GOT3 (cell line): ENCODE measurements at places on chromosomes 4 and X.

- DNase-seq: no peak
These were observed 137.6 kb upstream of the TBL1X start for GRCh38 chrX:9327086-9327746.

GRCh38 chr4:5276475-5277075, 225.3 kb downstream of the STK32B start:
- DNase-seq: no peak

DNA sequence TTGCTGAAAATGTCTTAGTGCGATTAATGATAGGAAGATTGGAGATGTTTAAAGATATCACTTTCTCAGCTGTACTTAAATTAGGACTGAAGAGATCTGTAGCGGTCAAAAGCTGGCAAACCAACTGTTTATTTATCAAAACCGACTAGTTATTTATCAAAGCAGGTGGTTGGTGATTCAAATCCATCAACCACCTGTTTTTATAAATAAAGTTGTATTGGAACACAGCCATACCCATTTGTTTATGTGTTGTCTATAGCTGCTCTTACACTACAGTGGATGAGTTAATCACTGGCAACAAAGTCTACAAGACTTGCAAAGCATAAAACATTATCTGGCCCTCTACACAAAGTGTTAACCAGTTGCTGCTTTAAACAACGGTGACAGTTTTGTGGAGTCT, 76.8 kb downstream of the IL15 start:
- DNase-seq: no peak

DNA sequence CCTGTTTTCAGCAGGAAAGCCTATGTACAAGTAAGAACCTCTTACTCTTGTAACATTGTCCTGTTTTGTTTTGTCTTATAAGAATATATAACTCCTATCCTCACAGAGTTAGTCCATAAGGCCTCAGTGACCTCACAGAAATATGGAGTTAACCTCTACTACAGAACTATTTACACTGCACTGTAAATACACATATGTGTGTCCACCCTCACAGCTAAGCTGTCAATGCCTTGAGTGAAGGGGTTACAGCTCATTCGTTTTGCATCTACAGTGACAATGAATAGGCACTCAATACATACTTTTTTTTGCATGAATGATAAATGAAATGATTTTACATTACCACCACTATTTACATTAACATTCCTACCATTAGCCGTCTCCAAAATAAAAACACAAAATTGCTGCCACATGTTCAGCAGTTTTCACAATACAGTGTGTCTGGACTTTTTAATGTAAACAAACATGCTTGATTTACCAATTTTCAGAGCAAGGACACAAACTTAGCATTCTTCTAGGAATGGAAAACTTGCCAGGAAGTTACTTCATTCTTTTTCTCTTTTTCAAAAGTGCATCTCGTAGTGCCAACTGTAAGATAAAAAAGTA, 9.5 kb upstream of the NAAA start:
- no peak for DNase-seq

- DNase-seq: no peak
These were observed 902.5 kb downstream of the FAM133A start for GRCh38 chrX:94576367-94577004.

DNA sequence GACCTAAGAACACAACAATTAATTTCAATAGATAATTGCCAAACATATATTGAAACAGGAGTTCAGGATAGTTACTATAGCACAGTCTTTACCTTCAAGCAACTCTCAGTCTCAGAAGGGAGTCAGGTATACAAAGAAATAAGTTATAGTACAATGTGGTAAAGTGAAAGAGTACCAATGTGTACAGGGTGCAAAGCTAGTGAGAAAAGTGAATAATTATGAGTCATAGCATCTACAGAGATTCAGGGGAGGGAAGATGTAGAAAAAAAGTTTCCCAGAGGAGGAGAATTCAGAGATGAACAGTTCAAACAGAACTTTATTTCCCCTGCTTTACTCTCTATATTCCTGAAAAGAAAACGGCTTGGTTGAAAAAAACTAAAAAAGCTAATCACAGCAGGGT, 22.7 kb upstream of the DKK2 start:
- no peak for DNase-seq

DNA sequence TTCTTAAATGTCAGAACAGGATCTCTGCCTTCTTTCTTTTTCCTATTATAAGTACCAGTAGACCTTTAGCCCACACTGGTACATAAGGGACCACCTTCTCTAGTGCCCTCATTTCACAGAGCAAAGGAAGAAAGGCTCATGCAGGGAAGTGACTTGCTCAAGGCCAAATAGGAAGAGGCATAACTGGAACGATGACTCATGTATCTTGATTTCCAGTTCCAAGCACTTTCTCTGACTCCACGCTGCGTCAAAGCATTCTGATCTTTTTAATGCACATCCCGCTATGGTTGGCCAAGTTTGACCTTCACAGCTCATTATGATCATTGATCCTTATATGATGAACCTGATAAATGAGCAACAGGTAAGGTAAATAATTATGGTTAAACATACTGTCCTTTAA, 542.0 kb downstream of the GBA3 start:
- DNase-seq: no peak

- DNase-seq: no peak
These were observed 183.2 kb downstream of the DHRSX start for GRCh38 chrX:2317527-2318055.

DNA sequence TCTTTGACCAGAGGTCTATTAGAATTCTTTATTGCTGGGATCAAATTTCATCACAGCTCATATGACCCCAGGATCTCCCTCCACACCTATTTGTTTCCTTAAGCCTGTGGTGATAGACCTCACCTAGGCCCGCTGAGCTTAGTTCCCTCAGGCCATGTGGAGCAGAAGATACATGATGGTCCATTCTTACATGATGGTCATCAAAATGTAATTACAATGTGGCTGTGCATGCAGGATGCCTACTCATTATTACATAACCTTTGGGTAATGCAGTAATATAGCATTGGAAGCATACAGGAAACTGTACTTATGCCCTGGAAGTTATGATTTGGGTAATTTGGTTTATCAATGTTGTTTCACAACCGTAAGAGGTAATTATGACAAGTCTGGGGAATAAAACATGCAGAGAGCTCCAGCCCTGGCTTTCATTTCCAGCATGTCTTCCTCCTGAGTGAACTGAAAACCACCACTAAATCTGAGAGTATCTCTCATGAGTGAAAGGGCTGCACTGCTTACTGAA, 67.0 kb upstream of the AGA start:
- no peak for DNase-seq

DNA sequence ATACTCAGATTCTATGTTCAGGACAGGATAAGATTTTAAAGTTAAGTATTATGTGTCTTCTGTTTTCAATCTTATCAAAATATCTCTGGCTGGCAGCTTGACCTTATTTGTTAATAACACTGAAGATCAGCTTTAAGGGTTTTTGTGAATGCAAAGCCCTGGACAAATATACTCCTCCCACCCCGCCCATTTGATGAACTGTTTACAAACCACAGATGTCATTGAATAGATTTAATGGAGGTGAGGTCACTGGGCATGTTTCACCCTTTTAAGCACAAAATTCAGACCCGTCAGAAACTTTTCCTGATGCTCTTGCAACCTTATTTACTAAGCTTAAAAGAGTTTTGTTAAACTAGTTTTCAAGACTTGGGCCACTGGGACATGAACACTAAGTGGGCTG, 10.1 kb upstream of the CXCL8 start:
- DNase-seq: no peak

DNA sequence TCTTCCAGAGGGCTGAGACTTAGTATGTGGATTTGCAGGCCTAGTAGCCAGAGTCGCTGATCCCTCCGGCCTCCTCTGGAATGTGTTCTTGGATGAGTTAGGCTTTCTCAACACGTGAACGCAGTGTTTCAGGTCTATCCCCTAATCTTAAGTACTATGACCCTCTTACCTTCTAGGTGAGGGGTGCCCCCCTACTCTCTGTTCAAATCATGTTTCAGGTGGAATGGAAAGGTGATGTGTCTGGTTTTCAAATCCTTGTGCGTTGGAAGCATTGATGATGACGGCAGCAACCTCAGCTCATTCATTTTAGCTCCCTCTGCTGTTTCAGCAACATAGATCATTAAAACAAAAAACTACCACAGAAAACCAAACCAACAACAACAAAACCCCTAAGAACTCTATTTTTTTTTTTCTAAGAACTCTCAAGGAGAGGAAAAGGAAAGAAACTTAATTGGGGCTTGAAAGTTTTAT, 56.4 kb downstream of the RWDD4 start:
- no peak for DNase-seq

DNA sequence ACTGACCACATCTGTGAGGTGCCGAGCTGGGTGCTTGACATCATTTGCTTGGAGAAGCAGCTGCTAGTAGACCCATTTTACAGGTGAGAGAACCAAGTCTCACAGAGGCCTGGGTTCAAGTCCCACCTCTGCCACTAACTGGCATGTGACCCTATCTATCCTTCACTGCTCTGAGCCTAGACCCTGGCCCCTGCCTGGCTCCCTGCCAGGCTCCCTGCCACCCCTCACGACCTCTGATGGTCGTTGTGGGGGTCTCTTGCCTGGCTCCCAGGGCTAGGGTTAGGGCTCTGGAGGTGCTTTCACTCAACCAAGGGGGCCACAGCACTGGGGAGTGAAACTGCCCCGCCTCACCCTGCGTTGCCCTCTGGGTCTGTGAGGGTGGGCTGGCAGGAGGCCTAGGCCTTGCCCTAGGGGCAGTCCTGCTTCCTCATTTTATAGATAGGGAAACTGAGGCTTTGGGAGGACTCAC, 7.2 kb upstream of the ADD1 start:
- DNase-seq: no peak

DNA sequence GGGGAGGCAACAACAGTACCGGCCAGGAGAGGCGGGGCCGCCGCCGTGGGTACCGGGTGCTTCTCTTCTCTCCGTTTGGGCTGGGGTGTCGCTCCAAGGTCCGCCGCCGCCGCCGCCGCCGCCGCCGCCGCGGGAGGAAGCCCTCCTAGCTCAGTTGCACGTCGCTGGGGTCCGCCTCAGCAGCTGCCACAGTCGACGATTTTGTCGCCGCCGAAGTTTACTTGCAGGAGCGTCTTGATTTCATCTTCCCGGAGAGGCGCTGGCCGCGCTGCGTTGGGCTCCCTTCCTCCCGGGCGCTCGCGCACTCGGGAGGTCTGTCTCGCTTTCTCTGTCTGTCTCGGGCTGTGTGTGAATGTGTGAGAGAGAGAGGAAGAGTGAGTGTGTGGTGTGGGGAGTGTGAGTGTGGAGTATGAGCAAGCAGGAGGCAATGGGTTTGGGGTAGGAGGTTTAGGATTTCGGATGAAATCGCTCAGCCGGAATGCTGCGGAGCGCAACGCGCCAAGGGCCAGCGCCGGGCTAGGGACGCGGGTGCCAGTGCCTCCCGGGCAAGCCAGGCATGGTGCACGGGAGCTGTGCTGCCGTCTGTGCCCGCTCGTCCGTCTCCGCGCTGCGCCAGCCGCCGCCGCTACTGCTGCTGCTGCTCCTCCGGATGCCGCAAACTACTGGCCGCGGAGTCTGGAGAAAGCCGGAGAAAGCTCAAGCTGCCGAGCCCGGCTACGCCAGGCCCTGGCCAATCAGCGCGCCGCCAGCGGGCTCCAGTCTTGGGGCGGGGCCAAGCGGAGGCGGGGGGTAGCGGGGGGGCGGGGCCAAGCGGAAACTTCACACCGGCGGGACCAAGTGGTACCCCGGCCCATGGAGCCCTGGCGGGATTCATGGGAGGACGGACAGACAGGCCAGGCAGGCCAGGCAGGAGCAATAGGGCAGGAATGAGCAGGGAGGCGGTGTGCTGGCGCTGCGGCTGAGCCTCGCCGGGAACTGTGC, at the start of gene PCDH19:
TSS of gene PCDH19 (minus strand) at position 664 of the 981 bp plus-strand sequence. CDS start 1,676 bp downstream, outside the sequence.
- peak; percentile 11 for DNase-seq

GRCh38 chrX:20306668-20307067, 40.0 kb upstream of the RPS6KA3 start:
- no peak for DNase-seq

- DNase-seq: no peak
These were observed 31.6 kb downstream of the TIGD2 start for GRCh38 chr4:89142691-89143669.

GRCh38 chr4:52317981-52318380, 266.9 kb downstream of the SPATA18 start:
- no peak for DNase-seq

GRCh38 chrX:154731881-154732280, 19.0 kb downstream of the GAB3 start:
- DNase-seq: no peak

- DNase-seq: no peak
These were observed 243.8 kb downstream of the THOC2 start for GRCh38 chrX:123489011-123489410.

DNA sequence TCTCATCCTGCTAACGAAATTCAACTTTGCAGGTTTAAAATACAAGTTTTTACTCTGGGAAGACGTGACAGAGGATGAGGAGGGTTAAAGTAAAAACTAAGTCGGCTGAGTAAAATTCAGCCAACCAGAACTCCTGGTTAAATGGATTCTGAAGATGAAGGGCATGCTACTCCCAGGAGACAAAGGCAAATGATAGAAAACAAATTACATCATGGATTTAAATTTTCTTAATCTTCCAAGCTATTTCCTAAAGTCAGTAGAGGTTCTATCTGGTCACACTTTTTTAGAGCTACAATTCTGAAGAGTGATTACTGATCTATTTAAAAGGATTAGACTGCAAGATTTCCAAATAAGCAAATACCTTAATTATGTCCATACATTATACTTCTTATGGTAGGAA, 47.9 kb downstream of the ZNF827 start:
- no peak for DNase-seq

GRCh38 chr4:1003271-1004070, 8.0 kb upstream of the FGFRL1 start:
- no peak for DNase-seq

DNA sequence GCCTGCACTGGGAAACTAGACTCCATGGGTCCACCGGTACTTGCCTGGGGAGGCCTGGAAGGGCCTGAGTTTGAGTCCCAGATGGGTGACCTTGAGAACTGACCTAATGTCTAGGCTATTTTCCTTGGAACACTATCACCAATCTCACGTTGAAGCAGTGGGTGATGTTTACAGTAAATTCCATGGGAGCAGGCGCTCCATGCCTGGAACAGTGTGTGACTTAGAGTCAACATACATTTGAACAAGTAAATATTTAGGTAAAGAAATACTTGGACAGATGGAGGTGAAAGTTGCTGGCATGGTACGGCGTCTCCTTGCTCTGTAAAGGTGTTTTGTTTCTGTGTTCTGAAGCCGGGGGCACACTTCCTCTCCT, 47.5 kb downstream of the TBC1D14 start:
- no peak for DNase-seq

- DNase-seq: no peak
These were observed 69.5 kb upstream of the ATP6AP2 start for GRCh38 chrX:40511258-40511657.

GRCh38 chr4:102439236-102439614, 61.9 kb upstream of the NFKB1 start:
- no peak for DNase-seq

- no peak for DNase-seq
These were observed 104.6 kb upstream of the MXRA5 start for GRCh38 chrX:3450881-3451570.

GRCh38 chr4:90943311-90943710, 816.1 kb downstream of the CCSER1 start:
- DNase-seq: no peak

DNA sequence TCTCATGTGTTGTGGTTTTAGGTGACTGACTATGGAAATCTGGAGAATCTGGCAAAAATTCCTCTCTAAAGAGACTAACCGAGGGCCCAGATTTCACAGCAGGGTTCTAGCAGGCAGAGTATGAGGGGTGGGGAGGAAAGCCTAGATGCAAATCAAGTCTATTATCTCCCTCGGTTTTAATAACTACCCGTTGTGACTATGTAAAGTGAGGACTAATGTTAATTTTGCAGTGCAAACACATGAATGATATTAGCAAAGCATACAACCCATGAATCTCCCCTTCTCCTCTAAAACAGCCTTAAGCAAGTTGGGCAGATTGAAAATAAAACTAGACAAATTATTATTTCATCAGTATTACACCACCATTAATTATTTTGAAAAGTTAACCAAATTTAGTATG, 131.4 kb downstream of the SLITRK2 start:
- no peak for DNase-seq
